ENCODE measurements at places on chromosomes 2 and 18.

GRCh38 chr2:222752746-222753145 is 81.3 kb downstream of the MOGAT1 start:
- no peak for DNase-seq

DNA sequence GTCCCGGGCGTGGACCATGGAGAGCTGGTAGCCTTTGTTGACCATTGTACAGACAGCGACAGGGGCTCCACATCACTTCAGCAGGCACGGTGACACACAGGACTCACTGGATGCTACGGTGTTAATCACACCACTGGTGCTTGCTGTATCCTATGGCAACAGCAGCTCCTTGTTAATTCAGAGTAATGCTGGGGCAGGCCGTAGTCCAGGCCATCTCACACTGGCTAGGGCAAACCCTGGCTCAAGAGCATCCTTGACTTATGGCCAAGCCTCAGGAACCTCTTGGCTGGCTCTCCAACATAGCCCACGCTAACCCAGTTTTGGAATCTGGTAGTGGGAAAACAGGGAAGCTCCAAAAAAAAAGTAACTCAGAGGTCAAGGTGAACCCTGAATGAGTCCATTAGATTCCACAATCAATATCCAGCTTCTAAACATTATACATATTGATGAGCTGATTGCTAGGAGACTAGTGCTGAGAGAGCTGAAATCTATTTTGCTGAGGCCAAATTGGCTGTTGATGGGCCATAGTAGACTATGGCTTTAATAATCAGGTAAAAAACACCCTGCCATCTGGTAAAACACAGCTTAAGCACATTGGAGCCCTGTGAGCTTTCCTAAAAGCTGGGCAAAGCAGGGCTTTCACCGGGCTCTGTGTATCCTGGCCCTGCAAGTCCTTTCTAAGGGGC is 253.6 kb downstream of the PRKCE start:
- DNase-seq = no peak

DNA sequence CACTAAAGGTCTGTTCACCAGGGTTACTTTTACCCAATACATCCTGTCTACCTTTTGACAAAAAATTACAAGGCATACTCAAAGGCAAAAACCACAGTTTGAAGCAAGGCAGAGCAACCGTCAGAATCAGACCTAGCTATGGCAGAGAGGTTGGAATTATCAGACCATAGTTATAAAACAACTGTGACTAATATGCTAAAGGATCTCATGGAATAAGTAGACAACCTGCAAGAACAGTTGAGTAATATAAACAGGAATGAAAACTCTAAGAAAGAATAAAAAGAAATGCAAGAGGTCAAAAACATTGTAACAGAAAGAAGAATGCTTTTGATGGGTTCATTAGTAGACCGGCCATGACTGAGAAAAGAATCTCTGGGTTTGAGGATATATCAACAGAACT is 318.8 kb upstream of the KCNH7 start:
- DNase-seq = no peak

GRCh38 chr18:13598591-13598990 is 127.8 kb downstream of the FAM210A start:
- no peak for DNase-seq

DNA sequence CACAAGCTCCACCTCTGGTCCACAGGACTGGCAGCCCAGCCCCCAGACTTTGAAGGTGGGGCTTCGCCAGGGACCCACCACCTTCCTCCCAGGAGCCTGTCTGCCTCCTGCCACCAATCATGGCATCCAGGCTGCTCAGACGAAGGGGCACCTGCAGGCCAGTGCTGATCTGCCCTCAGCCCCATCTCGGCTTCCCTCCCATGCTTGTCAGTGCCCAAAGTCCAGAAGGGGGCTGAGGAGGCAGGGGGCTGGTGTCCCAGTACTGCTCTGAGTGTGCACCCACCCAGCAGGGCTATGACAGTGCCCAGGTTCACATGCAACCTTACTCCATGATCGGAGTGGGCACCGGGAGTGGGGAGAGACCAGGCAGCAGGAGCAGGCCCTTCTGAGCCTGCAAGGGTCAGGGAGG is 25.3 kb upstream of the RUFY4 start:
- DNase-seq = no peak

GRCh38 chr2:122340246-122340645 is 584.8 kb downstream of the TSN start:
- no peak for DNase-seq
